Spleen (tissue), 13 donors: ENCODE measurements at places on chromosomes 13 and 19. TPM values are rescaled to one million over a fixed set of nuclear protein-coding genes. Genes with fewer than 3 reads are reported as not detected.

The ZNF626 gene
- 13.9 TPM for total RNA-seq

The ICAM5 gene
- 0.60 TPM for total RNA-seq

The CTXN1 gene
- 2.1 TPM for total RNA-seq

The DNM2 gene
- 191 TPM for total RNA-seq

The RFXANK gene
- 77.5 TPM for total RNA-seq

The ZNF229 gene
- total RNA-seq: 1.9 TPM

The GAS6 gene
- total RNA-seq: 47.9 TPM

The GARIN5A gene
- total RNA-seq: not detected

The APBA3 gene
- total RNA-seq: 37.1 TPM

The CCDC122 gene
- 7.3 TPM for total RNA-seq

GRCh38 chr13:71355010-71355409, 512.0 kb downstream of the DACH1 start:
- no peak for DNase-seq

GRCh38 chr13:23960566-23961156, 63.4 kb upstream of the C1QTNF9B start:
- DNase-seq: no peak

DNA sequence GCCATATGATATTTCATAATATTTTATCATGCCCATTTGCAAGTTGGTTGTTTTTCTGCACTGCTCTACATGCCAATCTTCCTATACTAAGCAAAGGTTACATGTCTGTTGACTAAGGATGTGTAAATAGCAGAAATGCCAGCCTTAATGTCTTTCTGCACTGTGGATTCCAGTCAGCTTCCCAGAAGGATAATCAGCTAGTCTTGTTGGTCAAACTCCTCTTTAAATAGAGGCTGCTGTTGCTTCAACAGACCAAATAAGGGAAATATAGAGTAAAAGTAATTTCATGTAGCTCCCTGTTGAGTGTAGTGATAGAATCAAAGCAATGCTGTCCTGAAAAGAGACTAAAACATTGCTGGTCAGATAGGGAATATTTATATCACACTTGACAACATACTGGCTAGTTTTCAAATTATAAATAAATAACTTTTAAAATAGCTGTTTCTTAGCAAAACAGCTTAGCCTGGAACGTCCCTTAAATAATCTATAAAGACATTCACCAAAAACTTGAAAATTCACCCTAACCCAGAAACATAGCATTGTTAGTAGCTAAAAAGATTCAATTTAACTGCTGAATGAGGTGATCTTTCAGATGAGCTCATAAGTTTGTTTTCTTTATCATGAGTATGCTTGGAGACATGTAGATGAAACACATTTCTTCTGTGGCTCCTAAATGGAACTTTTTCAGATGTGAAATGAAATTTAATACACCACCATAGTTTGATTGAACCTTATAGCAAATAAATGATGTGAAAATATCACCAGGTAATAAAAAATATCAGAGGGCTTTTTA, 56.6 kb downstream of the FRY start:
- no peak for DNase-seq

DNA sequence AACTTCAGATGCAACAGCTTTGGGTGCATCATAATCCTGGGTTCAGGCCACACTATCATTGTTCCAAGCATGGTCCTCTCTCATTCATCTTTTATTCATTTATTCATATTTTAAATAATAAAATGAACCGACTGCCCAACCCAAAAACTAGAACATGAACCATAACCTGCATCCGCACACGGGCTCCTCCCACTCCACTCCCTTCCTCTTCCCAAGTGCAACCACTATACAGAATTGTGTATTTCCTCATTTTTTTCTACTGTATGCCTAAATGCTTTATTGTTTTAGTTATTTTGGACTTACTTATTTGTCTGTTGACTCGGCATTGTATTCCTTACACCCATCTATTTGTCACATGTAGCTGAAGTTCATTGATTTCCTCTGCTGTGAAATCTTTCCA, 30.7 kb upstream of the POMP start:
- DNase-seq: no peak

DNA sequence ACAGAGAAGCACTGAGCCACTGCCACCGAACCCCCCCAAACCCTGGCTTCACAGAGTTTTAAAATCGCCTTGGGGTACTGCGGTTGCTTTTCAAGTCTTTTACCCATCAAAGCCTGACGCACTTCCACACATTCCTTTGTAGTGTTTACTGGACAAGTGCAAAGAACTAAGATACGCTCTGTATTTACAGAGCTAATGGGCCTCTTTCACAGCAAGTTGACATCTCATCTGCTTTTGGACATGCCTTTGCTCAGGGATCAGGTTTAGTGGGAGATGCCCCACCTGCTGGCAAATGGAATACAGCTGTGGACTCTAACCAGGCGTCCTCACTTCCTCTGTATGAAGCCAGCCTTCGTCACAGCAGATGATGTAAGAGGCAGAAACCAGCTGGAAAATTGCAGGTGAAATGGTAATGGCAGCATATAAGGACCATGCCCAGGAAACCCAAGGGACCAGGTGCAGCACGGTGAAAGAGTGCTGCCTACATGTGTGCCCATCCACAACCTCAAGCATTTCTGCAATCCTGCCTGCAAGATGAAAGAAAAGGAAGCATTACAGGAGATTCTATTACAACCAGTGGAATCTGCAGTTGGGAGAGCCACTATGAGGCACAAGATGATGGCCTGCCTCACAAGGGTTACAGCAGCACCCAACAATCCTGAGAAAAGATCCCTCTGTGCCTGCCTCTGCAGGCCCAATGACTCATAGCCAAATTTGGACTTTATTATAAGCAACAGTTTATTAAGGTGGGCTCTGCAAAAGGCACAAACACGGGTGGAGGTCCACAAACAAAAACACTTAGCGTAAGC, 34.7 kb downstream of the BRD4 start:
- peak; percentile 43 for DNase-seq

DNA sequence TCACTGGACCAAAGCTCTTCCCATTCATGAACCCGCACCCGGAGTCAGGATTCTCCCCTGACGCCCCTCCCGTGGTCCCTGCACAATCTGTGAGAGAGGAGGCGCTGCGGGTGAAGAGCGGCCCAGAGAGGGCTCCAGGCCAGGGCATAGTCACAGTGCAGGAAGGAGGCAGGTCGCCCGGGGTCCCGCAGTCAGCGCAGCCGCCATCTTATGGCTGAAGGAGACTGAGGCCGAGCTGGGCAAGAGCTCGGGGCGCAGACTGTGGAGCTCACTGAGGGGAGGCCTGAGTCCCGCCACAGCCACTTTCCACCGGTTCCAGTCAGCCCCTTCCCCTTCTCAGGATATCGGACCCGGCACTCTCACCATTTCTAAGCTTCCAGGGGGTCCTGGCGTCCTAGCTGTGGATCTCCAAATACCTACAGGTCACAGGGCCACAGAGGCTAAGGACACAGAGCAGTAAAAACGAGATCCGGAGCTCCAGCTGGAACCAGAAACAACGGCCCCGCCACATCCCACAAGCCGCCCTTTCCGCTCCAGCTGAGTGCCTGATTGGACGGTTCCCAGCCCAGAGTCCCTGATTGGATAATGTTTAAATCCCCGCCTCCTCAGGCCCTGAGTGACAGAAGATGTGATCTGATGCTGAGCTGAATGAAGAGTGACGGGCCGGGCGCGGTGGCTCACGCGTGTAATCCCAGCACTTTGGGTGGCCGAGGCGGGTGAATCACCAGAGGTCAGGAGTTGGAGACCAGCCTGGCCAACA, at the start of gene ZNF99:
Gene ZNF99, minus strand, starts transcription at position 501 of the 760 bp plus-strand sequence. Its CDS starts 135 bp downstream, at position 366.
- no peak for DNase-seq

GRCh38 chr19:49957262-49957915, 3.6 kb downstream of the SIGLEC11 start:
- peak; percentile 24 for DNase-seq

DNA sequence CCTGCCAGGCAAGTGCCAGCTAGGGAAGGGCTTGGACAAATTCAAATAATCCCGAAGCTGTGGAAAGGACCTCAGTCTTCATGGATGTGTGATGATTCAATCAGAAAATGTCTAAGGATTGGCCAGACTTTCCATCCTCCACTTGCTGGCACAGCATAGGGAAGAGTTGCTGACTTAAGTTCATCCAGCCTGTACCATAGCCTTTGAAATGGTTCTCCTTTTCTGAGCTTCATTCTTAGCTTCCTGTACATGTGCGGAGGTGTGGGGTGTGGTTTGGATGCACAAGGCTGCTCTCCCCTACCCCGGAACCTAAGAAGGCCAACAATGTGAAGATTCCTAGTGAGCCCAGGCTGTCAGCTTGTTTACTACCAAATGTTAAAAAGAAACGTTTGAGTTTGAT, 959 bp upstream of the IGFL3 start:
- no peak for DNase-seq

- no peak for DNase-seq
Measured at GRCh38 chr19:11019824-11020223, 59.0 kb downstream of the SMARCA4 start.

DNA sequence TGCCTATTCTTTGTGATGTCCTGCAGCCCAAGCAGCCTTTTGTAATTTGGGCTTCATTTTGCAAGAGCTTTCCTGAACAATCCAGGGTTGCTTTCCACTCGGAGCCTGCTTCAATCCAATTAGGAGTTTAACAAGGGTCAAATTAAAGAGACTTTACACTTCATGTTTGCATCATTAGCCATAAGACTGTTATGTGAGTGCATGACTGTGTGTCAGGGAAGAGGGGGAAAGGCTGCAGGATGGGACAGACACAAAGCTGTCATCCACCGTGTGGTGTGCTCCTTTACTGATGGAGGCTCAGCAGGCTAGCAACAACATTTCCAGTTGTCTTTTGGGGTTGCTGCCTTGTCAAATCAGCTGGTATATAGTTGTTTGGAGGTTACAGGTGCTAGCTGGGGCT, 23.7 kb upstream of the MAB21L1 start:
- no peak for DNase-seq

DNA sequence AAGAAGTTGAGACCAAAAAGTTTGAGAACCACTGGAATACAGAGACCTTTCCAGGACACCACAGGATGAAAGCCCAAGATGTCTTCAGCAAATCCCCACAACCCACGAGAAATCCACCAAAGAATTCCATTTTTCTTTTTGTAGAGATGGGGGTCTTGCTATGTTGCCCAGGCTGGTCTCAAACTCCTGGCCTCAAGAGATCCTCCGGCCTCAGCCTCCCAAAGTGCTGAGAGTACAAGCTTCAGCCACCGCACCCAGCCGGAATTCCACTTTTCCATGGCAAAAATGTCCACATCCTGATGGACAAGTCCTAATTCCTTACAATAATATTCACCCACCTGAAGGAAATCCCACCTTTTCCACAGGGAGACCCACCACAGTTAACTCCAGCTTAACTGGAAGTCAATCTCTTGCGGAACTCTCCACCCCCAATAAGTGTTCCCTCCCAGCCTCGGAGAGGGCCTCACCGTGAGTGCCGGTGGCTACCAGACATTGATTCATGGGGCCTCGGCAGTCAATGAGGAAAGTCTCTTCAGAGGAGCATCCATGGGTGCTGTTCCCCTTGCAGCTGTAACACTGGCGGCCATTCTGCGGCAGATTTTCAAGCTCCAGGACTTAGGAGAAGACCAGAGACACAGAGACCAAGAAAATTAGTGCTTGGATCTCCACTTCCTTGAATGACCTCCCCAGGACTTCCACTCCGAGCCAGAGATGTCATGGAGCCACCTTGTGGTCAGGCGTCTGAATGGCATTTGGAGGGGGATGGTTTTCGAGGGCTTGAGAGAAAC, 12.3 kb upstream of the CADM4 start:
- DNase-seq: no peak

GRCh38 chr13:48142436-48142835, 47.5 kb upstream of the MED4 start:
- no peak for DNase-seq
